ENCODE measurements at places on chromosomes 2 and 18. TPM values are rescaled to one million over a fixed set of nuclear protein-coding genes. Genes with fewer than 3 reads are reported as not detected.
A peak's percentile ranks its signal among the peaks of the same experiment; 100 is the strongest.

DNA sequence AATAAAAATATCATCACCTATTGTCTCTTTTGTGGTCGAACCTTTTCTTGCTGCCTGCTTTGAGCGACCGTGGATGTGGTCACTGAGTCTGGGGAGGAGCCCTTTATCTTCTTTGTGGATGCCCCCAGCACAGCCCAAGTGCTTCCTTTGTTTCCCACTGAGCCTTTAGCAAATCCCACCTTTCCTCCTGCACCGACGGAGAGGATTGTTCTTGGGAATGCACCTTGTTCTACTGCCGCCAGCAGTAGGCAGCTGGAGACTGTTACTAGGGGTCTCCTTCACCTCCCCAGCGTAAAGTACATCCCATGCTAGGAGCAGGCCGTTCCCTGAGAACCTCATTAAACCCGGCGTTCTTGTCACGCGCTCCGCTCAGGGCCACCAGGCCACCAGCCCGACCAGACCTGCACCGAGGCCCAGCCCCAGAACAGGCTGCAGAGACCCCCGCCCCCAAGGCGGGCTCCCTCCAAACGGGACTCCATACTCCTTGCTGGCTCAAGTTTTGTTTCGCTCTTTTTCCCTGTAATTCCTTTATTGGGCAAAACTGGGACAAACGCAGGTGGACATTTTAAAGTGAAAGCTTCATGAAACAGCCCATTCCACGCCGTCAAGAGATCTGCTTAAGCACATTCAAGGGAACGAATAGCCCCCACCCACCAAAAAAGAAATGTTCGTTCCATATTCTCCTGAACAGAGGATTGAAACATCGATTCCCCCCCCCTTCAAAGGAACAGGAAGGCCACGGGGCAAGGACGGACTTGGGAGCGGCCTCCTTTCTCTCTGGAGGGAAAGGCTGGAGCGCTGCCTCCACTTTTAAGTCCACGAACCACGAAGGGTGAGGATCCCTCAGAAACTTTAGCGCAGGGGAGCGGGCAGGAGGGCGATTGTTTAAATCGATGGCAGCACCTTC, 1.1 kb upstream of the MAT2A start:
- peak overlapping the region; percentile 99 for H3K27ac ChIP-seq
- H3K36me3 ChIP-seq, result peaks cover 20% of the 10 kb centered on the region
- H3K27me3 ChIP-seq, result no peaks in the 10 kb centered on the region
- DNase-seq, result no peak

- peaks cover 9% of the 10 kb centered on the region for H3K4me1 ChIP-seq
- no peaks in the 10 kb centered on the region for H3K27me3 ChIP-seq
Measured at GRCh38 chr18:59055345-59056032, 84.2 kb upstream of the SEC11C start.

DNA sequence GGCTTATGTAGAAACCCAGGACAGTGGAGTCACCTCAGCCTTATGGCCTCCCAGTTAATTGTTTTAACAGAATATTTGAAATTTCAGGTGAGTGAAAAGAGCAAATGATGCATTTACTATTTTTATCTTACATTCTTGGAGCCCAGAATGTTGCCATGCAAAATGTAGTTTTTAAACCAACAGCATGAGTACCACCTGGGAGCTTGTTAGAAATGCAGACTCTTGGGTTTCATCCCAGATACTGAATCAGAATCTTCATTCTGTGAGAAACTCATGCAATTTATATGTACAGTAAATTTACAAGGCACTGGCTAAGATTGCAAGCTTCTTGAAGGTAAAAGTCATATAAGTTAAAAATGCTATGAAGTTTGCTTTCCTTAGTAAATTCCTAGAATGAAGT, 654.5 kb upstream of the CDH2 start:
- H3K27me3 ChIP-seq, result no peaks in the 10 kb centered on the region
- no peak overlapping the region for H3K27ac ChIP-seq
- no peaks in the 10 kb centered on the region for H3K4me1 ChIP-seq
- H3K36me3 ChIP-seq, result no peaks in the 10 kb centered on the region
- H3K4me3 ChIP-seq, result no peak overlapping the region

- peaks cover 3% of the 10 kb centered on the region for H3K4me1 ChIP-seq
- H3K4me3 ChIP-seq, result no peak overlapping the region
- no peak for DNase-seq
- H3K27ac ChIP-seq, result peak overlapping the region; percentile 32
- no peaks in the 10 kb centered on the region for H3K36me3 ChIP-seq
- no peaks in the 10 kb centered on the region for H3K27me3 ChIP-seq
Measured at GRCh38 chr2:149068996-149069888, 30.7 kb downstream of the LYPD6B start.

DNA sequence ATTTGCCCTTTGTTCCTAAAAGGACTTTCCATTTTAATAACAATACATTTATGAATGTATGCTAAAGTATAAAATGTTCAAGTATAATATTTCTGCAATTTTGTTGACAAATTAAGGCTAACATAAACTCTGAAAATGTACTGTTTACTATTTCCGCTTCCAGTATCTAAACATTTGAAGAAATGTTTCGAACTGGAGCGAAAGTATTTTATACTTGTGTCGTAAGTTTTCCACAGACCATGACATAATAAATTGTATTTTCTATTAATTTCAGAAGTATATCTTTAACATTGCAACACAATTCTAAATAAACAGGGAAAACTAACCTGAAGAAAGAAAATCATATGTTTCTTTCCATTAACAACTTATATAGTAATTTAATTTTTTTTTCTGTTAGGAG, 146.3 kb downstream of the CALCRL start:
- no peak overlapping the region for H3K27ac ChIP-seq
- no peak for DNase-seq
- no peaks in the 10 kb centered on the region for H3K4me1 ChIP-seq
- no peaks in the 10 kb centered on the region for H3K27me3 ChIP-seq

GRCh38 chr2:169525434-169525833, 15.9 kb downstream of the KLHL41 start:
- no peak for DNase-seq
- H3K27me3 ChIP-seq, result no peaks in the 10 kb centered on the region
- no peak overlapping the region for H3K4me3 ChIP-seq
- no peaks in the 10 kb centered on the region for H3K4me1 ChIP-seq
- H3K27ac ChIP-seq, result no peak overlapping the region
- peaks cover 18% of the 10 kb centered on the region for H3K36me3 ChIP-seq

PLB1 gene
- 9.7 TPM for total RNA-seq

OSBPL1A gene
- 42.9 TPM for total RNA-seq

NEMP2 gene
- 0.43 TPM for total RNA-seq

POTEI gene
- not detected for total RNA-seq
